ENCODE measurements at places on chromosomes 16 and 17.

GRCh38 chr17:72726936-72727335, 365.6 kb downstream of the SLC39A11 start:
- DNase-seq = no peak

- DNase-seq = no peak
Measured at GRCh38 chr16:4277987-4278513, 5.2 kb upstream of the TFAP4 start.

GRCh38 chr17:16929035-16929680, 42.8 kb downstream of the TNFRSF13B start:
- DNase-seq = no peak

DNA sequence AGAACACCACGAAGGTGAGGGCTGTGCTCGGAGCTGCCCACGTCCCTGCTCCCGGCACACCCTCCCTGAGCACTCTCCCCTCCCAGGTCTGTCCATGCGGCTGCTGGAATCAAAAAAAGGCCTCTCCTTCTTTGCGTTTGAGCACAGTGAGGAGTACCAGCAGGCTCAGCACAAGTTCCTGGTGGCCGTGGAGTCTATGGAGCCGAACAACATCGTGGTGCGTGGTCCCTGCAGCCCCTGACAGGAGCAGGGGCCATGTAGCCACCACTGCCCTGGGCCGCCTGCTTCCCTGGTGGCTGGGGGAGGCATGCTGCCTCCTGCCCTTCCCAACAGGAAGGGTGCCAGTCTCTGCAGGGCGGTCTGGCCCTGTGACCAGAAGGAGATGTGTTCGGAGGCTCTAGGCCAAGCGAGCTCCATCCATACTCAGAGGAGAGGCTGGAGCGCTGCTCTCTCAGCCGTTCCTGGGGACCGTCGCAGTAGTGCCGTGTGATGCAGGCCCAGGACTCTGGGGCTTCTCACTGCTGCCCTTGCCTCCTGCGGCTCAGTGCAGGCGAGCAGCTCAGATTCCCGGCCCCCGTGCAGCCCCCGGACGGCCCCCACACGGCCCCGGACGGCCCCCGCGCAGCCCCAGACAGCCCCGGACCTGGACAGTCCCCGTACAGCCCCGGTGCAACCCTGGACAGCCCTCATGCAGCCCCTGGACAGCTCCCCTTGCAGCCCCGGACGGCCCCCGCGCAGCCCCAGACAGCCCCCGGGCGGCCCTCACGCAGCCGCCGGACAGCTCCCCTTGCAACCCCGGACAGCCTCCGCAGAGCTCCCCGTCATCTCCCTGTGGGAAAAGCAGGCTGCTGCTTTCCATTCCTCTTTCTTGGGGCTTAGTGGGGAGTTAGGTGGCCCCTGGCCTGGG, 20.5 kb downstream of the TCF25 start:
- DNase-seq = no peak

- DNase-seq = no peak
Measured at GRCh38 chr17:8382880-8383142, 182 bp downstream of the RPL26 start.

DNA sequence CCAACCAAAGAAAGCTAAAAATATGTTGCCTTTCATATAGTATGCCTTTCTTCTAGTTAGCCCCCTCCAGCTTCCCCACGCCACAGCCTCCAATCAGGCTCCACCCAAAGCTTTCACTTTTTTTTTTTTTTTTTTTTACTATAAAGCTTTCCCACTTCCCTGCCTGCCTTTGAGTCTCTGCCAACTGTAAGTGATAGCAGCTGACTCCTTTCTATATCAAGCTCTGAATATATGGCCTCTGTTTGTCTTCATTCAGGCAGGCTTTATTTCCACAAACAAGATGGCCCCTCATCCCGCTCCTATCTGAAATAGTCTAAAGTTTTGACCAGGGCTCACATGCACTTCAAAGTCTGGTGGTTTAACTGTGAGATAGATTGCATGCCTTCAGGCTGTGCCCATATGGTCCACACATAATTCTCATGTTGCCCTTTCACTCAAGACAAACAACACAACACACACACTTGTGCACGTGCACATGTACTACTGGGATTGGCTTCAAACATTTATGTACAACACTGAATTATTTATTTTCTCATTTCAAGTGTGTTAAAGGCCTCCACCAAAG, 39.8 kb upstream of the DYNLRB2 start:
- no peak for DNase-seq

- DNase-seq = no peak
Measured at GRCh38 chr16:51222016-51222415, 70.9 kb upstream of the SALL1 start.

GRCh38 chr16:52439171-52439701, 107.7 kb downstream of the TOX3 start:
- DNase-seq = no peak

DNA sequence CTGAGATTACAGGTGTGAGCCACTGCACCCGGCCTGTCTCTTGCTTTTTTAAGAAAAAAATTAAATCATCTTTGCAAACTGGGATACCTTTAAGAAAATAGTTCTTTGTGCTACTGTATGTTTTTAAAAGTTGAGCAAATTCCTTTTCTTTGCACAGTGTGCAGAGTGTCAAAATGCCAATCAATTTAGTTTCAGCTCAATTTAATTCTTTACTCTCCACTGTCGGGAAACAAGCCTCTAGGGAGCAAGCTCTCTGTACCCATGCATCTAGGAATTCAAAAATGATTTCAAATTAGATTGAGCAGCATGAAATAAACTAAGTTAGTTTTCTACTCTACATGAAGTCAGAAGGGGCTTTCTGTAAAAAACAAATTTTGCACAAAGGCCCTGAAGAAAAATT, 141.5 kb upstream of the CORO6 start:
- no peak for DNase-seq

DNA sequence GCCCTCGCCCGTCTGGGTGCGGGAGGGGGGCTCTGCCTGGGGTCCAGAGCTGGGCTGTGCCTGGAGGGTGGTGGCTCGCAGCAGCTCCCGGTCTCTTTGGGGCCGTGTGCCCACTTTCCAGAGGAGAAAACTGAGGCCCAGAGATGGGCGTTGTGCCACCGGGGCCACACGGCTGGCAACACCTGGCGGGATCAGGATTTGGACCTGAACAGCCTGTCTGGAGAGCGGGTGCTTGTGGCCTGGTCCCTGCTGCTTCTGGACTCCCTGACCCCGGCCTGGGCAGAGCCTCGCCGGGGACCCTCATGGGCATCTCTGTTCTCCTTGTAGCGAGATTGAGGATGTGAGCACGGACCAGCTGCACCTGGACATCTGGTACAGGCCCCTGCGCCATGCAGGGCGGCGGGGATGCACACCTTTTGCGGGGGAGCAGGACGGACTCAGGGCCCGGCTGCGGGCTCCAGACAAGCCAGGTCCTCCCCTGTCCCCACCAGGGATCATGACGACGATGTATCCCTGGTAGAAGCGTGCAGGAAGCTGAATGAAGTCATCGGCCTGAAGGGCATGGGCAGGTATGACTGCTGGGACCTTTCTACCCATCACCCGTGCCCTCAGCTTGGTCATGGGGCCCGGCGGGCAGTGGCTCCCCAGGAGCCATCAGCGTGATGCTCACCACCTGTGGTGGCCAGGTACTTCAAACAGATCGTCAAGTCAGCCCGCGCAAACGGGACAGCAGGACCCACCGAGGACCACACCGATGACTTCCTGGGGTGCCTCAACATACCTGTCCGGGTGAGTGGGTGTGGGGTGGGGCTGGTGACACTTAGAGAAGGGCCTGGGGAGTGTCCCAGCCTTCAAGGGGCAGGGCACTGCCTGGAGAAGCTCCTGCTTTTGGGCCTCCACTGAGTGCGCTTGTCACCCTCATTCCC, 8.3 kb downstream of the BAIAP3 start:
- no peak for DNase-seq

DNA sequence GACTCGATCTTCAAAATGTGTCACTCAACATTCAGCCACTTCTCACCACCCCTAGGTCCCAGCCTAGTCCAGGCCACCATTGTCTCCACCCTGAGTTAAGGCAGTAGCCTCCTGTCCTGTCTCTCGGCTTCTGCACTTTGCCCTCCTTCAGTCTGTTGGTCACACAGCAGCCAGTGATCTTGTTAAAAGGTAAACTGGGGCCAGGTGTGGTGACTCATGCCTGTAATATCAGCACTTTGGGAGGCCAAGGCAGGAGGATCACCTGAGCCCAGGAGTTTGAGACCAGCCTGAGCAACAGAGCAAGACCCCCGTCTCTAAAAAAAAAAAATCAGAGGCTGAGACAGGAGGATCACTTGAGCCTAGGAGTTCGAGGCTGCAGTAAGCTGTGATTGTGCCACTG, 25.8 kb downstream of the WWP2 start:
- no peak for DNase-seq

DNA sequence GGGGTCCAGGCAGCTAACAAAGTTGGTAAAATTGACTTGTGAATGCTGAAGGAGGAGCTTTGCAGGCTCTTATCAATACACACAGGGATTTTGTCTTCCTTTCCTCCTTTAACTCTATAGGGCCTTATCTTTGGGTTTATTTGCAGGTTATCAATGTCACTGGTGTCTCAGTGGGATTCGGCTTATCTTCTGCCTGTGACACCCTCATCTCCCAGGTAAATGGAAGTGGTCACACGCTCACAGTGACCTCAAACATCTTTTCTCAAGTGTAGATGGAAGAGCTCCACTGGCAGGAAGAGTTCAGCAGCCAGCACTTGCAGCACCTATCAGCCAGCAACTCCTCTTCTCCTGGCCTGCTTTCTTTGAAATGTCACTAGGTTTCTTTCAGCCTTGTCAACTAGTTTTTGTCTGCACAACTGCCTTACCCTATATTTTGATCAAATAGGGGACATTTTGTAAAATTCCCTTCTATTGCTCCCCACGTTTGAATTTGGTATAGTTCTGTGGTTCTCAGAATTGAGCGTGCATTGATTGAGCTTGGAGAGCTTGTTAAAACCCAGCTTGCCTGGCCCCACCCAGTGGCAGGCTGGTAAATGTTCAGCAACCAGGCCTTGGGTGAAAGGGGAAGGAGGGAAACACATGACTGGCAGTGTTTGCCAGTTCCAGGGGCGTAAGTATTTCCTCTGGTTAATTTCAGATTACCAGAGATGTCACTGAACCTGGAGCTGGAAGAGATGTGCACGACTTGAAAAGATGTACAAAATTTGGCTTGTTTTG, 12.8 kb downstream of the SLC47A1 start:
- no peak for DNase-seq

DNA sequence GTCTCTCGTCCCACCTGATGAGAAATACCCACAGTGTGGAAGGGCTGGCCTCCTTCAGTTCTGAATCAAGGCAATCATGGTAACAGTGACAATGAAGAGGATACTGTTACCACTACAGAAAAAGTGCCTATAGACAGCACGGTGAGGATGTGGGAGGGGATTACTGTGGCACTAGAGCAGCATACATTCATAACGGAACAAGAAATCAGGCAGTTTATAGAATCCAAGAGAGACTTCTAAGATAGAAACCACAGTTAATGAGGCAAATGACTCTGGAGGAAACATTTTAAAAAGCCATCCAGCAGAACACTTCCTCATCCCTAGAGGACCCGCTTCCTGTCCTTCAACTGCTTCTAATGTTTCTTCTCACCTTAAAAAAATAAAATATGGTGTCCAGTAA, 2.7 kb downstream of the RUSF1 start:
- no peak for DNase-seq

DNA sequence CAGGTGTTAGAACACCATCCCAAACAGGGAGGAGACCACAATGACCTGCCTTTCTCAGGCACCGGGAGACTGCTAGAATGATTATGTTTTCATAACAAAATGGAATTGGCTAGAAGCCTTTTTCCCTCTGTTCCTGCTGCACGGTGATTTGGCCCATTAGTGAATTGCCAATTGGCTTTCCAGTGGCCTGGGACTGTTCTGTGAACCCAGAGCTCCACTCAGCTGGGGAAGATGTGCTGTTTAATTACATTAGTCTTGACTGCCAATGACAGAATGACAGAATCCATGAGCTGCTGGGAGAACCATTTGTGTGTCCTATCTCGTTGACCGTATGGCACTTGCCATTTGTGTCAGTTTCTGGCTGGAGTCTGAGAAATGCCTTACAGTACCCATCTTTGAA, 242.9 kb downstream of the CDH11 start:
- no peak for DNase-seq

GRCh38 chr17:65097110-65097509, 40.1 kb upstream of the RGS9 start:
- DNase-seq = no peak

DNA sequence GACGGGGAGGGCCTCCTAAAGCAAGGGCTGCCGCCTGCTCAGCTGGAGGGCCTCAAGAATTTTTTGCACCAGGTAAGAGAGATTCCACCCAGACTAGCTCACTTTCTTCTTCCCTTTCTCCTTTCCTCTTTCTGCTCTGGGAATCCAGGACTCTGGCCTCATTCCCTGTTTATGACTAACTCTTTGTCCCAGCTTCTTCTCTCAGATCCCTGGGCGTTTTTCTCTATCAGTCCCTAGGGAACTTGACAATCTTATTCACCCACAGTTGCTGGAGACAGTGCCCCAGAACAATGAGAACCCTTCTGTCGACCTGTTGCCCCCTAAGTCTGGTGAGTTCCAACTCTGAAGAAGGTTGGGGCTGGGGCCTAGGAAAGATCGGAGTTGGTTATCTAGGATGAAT, 15.6 kb downstream of the CNTROB start:
- no peak for DNase-seq

GRCh38 chr17:34581446-34582184, 2.2 kb downstream of the TMEM132E start:
- DNase-seq = no peak

- DNase-seq = no peak
Measured at GRCh38 chr17:428414-428813, 75.8 kb upstream of the RPH3AL start.

DNA sequence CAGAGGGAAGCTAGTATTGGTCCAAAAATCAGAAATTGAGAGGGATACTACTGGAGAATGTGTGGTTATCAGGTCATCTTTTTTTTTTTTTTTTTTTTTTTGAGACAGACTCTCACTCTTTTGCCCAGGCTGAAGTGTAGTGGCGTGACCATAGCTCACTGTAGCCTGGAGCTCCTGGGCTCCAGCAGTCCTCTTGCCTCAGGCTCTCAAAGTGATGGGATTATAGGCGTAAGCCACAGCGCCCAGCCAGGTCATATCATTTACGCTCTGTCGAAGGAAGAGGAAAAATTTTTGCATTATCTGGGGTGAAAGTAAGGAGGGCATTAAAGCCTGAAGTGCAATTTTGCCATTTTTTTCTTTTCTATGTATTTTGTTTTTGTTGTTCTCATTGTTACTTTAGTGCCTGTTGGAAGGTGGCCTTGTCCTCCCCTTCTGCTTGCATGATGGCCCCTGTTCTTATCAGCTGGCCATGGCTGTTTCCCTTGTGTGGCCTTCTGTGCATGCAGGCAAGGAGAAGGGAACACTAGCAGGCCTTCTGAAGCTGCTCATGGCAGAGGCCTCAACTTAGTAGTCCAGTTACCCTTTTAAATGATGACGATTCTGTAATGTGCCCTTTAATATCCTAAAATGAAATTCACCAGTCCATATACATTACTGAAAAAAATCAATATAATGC, 118.3 kb downstream of the SPECC1 start:
- no peak for DNase-seq

GRCh38 chr17:75285123-75285522, 4.1 kb downstream of the SLC25A19 start:
- DNase-seq = no peak

GRCh38 chr17:1673041-1673785, 11.5 kb downstream of the PRPF8 start:
- DNase-seq = no peak
